ENCODE measurements at places on chromosomes 2 and 18. TPM values are rescaled to one million over a fixed set of nuclear protein-coding genes. Genes with fewer than 3 reads are reported as not detected.
A peak's percentile ranks its signal among the peaks of the same experiment; 100 is the strongest.

NTSR2 gene
- total RNA-seq: not detected

MORN2 gene
- 5.0 TPM for total RNA-seq

CDK15 gene
- not detected for total RNA-seq

RAD51AP2 gene
- total RNA-seq: not detected

GRCh38 chr2:187614756-187615155 lies 60.5 kb upstream of the TFPI start:
- DNase-seq: no peak
- H3K27me3 ChIP-seq: no peaks in the 10 kb centered on the region
- H3K36me3 ChIP-seq: no peaks in the 10 kb centered on the region
- H3K27ac ChIP-seq: no peak overlapping the region

- peaks cover 8% of the 10 kb centered on the region for H3K36me3 ChIP-seq
- peak overlapping the region; percentile 82 for H3K4me3 ChIP-seq
- peak overlapping the region; percentile 65 for H3K27ac ChIP-seq
- peaks cover 22% of the 10 kb centered on the region for H3K27me3 ChIP-seq
- DNase-seq: peak; percentile 30
Measured at GRCh38 chr2:218878926-218879761, 1.5 kb upstream of the WNT10A start.

DNA sequence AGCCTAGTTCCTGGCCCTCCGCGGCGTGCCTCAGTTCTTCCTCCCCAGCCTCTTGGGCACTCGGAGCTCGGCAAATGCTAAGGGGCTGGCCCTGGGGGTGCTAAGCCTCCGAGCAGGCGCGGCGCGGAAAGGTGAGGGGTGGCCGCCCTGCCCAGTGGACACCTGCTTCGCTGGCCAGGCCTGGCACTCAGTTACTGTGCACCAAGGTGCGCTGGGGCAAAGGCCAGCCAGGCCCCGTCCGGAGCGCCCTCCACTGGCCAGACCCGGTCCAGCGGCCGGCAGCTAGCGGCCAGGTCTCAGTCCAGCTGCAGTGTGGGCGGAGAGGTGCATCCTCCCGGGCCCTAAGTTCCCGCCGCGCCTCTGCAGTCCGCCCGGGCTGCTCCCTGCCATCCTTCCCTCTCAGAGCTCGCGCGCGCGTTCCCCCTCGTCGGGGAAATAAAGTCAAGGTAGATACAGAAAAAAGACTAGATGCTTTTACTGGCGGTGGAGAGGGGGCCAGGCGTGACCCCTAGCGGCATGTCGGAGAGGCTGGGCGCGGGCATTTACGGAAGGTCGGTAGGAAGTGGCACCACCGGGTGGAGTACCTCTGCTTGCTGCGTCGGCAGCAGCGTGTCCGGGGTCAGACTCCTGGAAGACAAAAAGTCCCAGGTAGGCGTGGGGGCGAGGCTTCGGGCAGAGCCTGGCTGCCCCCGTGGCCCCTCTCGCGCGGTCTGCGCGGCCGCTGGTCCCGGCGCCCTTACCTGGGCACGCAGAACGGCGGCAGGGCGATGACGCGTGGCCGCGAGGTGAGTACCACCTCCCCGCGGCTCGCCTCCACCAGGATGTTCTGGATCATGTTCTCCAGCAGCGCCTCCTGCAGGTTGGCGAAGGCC lies 9.4 kb upstream of the CRYBA2 start:
- H3K36me3 ChIP-seq: no peaks in the 10 kb centered on the region
- peaks cover 11% of the 10 kb centered on the region for H3K4me1 ChIP-seq
- no peak overlapping the region for H3K27ac ChIP-seq
- peaks cover 62% of the 10 kb centered on the region for H3K27me3 ChIP-seq

- no peaks in the 10 kb centered on the region for H3K4me1 ChIP-seq
- peaks cover 27% of the 10 kb centered on the region for H3K27me3 ChIP-seq
- H3K36me3 ChIP-seq: no peaks in the 10 kb centered on the region
- no peak overlapping the region for H3K27ac ChIP-seq
Measured at GRCh38 chr2:172113617-172114016, 10.9 kb upstream of the DLX2 start.

GRCh38 chr2:8254791-8255447 lies 426.9 kb upstream of the ID2 start:
- DNase-seq: no peak
- no peak overlapping the region for H3K27ac ChIP-seq
- H3K4me3 ChIP-seq: no peak overlapping the region
- peaks cover 5% of the 10 kb centered on the region for H3K36me3 ChIP-seq
- peaks cover 4% of the 10 kb centered on the region for H3K27me3 ChIP-seq
- peaks cover 17% of the 10 kb centered on the region for H3K4me1 ChIP-seq

DNA sequence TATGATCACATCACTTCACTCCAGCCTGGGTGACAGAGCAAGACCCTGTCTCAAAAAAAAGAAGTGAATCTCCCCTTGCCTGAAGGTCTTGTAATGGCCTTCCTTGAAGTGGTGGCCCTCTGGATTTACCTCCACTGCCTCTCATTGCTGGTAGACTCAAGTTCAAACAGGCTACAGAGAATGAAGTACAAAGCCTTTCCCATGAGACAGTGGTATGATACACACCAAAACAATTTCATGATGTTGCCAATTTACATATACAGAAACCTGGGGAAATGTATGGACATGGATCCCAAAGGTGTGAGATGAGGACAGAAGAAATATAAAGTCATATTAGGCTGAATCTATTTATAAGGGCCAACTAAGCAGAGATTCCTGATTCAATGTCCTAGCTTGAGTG lies 4.8 kb upstream of the NOTO start:
- peaks cover 3% of the 10 kb centered on the region for H3K4me1 ChIP-seq
- no peak overlapping the region for H3K4me3 ChIP-seq
- H3K27me3 ChIP-seq: peaks cover 30% of the 10 kb centered on the region
- no peaks in the 10 kb centered on the region for H3K36me3 ChIP-seq
